ENCODE measurements at places on chromosomes 7 and 10.

GRCh38 chr7:7102906-7103305 lies 79.4 kb upstream of the C1GALT1 start:
- DNase-seq: no peak

DNA sequence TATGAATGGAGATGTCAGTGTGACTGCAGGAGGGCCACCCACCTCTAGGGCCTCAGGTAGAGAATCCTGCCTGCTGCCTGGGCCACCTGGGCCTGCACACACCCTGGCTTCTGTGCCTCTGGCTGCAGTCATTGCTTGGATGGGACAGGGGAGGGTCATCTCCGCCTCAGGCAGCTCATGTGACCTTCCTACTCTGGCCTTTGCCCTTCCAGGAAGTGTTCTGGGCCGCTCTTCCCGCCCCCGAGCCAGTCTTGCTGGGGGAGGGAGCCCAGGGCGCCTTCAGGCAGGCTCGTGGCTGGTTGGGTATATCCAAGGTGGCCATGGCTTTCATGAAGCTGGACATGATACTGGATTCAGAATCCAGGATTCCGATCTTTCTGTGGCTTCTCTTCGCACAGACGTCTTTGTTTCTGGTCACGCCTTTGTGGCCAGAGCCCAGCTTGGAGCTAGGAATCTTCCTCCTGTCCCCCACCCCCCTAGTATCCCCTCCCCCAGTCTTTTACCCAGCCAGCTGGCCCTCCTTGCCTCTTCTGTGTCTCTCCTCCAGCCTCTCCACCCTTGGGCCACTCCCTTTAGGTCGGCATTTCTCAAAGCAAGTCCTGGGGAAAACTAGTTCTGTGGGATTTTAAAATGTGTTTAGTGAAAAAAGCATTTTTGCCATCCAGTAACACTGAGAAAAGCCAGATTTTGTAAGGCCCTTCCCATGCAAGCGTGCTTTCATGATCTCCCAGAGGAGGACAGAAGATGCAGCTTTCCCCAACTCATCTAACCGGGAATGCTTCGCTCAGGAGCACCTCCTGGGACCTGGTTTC lies 119.6 kb downstream of the ZMIZ1 start:
- DNase-seq: no peak

DNA sequence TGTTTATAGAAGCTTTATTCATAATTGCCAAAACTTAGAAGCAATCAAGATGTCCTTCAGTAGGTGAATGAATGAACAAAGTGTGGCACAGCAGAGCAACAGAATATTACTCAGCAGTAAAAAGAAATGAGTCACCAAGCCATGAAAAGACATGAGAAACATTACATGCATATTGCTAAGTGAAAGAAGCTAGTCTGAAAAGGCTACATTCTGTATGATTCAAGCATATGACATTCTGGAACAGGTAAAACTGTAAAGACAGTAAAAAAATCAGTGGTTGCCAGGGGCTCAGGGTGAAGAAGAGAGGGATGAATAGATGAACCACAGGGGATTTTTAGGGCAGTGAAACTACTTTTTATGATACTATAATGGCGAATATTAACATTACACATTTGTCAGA lies 80.9 kb upstream of the APBB1IP start:
- no peak for DNase-seq

- no peak for DNase-seq
Observed at GRCh38 chr10:80453056-80453841, 861 bp upstream of the TSPAN14 start.

Data from stimulated activated CD4-positive, alpha-beta T cell treated with anti-CD3 and anti-CD28 coated beads, Interleukin-1b, Interleukin-23, amount 100 ng/mL, for 1 hour (primary cell).